A549 treated with CORT108297 at 1 μM for 4 hours (cell line): ENCODE measurements at places on chromosomes 7 and 10. TPM values are rescaled to one million over a fixed set of nuclear protein-coding genes. Genes with fewer than 3 reads are reported as not detected.

CFAP46 gene
- total RNA-seq, result 1.0 to 1.9 TPM (median 1.5 TPM) in 5 replicates

TRIM56 gene
- 10.5 to 14.9 TPM (median 12.8 TPM) in 5 replicates for total RNA-seq

FIGNL1 gene
- total RNA-seq, result 16.5 to 18.0 TPM (median 17.6 TPM) in 5 replicates

FAM25C gene
- total RNA-seq, result 0.53 to 3.3 TPM (median 1.4 TPM) in 4 of 5 replicates, not detected in the other

ZNF488 gene
- 10.3 to 15.1 TPM (median 13.3 TPM) in 5 replicates for total RNA-seq

FEZF1 gene
- total RNA-seq, result not detected in 5 replicates

CADPS2 gene
- 0.02 to 0.13 TPM (median 0.06 TPM) in 5 replicates for total RNA-seq

PLXNA4 gene
- 0.97 to 1.9 TPM (median 1.4 TPM) in 5 replicates for total RNA-seq

PGAM2 gene
- not detected in 5 replicates for total RNA-seq

SPRN gene
- total RNA-seq, result 0.17 to 0.36 TPM (median 0.26 TPM) in 5 replicates

ACHE gene
- 2.1 to 2.7 TPM (median 2.5 TPM) in 5 replicates for total RNA-seq

EEPD1 gene
- total RNA-seq, result 48.7 to 53.4 TPM (median 49.1 TPM) in 5 replicates

GPNMB gene
- total RNA-seq, result 1.7 to 2.7 TPM (median 2.5 TPM) in 5 replicates

OR13A1 gene
- total RNA-seq, result not detected in 5 replicates

ITIH5 gene
- total RNA-seq, result 0.06 to 0.16 TPM (median 0.08 TPM) in 5 replicates

HKDC1 gene
- total RNA-seq, result 12.8 to 19.1 TPM (median 15.2 TPM) in 5 replicates

ACSL5 gene
- 0.08 to 0.23 TPM (median 0.12 TPM) in 5 replicates for total RNA-seq

ZNF239 gene
- 2.3 to 4.5 TPM (median 2.5 TPM) in 5 replicates for total RNA-seq

TACR2 gene
- 0.10 to 0.33 TPM (median 0.19 TPM) in 4 of 5 replicates, not detected in the other for total RNA-seq

WNT2 gene
- total RNA-seq, result 0.04 TPM in 1 of 5 replicates, not detected in the others

CTNNA3 gene
- total RNA-seq, result not detected in 5 replicates
